Activated CD4-positive, alpha-beta T cell treated with anti-CD3 and anti-CD28 coated beads for 4 hours (primary cell): ENCODE measurements at places on chromosomes 11 and 22.

DNA sequence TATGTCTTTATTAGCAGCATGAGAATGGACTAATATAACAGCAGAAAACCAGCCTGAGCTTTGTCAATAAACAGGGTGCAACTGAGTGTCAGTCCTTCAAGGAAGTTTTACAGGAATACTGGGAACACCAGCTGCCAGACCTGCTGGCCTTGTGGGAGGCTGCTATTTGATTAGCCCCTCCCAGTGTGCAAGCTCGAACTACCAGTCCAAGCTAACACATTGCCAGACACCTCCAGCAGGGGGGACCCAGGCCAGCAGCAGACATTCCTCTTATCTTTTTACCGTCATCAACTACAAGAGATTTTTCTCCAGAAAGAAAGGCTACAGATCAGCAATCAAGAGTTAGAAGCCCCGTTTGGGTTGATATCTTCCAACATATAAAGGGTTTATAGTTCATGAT lies 942.8 kb upstream of the TENM4 start:
- no peak for DNase-seq

DNA sequence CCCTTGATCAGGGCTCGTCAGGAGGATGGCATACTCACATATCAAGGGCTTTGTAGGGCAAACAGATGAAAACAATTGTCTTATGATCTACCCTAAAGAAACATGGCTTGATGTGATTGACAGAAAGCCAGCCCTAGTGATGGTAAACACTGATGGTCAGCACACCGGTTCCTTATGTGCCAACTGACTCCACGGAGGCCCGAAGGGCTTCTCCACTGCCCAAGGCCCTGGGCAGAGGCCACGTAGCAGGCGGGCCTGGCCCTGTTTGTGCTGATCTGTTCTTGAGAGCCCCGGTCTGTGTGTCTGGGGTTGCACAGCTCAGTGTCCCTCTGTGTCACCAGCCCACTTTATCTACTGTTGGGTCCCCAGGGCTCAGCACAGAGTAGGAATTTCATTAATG lies 115.2 kb downstream of the GRIK4 start:
- DNase-seq: no peak

GRCh38 chr11:112042161-112042960 lies 17.2 kb downstream of the DLAT start:
- DNase-seq: no peak

GRCh38 chr11:13944016-13944415 lies 18.5 kb upstream of the SPON1 start:
- DNase-seq: no peak

DNA sequence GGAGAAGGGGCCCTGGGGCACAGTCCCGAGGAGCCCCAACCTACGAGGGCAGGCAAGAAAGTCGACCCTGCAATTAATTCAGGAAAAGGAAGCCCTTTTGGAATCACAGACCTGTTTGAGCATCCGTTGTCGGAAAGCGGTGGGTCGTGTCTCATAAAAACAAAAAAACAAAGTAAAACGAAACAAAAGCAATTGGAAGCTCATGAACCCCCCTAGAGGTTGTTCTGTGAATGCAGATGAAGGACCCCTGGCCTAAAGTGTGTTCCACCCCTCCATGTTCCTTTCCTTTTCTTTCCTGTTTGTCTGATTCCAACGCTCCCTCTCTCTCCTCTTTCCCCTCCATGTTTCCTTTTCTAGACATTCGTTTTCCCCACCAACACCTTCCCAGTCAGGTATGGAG lies 203.7 kb downstream of the GRIK4 start:
- no peak for DNase-seq

- DNase-seq: no peak
These were observed 1.2 kb upstream of the FCHSD2 start for GRCh38 chr11:73143126-73143838.

DNA sequence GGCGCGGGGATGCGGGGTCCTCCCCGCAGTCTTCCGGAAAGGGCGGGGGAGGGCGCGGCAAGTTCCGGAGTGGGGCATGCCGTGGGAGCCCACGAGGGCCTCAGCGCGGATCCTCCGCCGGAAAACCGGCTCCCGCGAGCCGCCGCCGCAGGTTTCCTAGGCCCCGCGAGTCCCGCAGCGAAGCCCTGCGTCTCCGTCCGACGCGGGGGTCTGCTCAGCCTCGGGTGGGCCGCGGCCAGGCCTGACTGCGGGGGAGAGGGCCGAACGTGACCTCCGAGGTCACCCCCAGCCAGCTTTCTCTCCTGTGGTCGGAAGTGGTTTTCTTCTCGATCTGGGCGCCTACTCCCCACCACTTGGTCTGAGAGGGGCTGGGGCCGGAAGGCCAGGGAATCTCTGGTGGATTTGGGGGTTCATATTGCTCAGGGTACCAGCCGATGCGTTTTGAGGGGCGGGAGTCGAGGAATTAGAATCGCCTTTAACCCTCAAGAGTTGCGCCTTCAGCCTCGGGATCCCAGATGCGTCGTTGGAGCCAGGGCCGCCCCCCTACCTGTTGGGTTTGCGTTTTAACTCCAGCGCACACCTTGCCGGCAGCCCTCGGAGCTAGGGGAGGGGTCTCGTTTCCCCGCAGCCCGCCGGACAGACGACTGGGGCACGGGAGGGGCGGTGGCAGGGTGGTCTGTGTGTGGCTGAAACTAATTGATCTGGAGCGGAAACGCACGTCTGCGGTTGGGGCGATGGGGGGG lies 3.6 kb upstream of the CCND1 start:
- DNase-seq: no peak

DNA sequence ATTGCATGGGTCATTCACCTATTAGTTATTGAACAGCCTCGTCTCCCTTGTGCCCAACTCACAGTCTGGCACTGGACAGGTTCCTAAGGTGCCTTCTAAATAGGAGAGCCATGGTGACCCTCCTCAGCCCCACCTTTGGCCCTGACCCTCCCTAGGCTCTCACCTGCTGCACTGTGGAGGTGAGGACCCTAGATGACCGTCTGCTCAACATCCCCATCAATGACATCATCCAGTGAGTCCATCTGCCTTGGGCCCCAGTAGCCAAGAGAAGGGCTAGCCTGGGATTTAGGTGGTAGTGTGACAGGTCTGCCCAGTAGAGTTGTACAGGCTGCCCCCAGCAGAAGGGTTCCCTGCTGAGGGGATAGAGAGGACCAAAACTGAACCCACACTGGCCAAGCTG lies 13.6 kb downstream of the UCP2 start:
- no peak for DNase-seq

DNA sequence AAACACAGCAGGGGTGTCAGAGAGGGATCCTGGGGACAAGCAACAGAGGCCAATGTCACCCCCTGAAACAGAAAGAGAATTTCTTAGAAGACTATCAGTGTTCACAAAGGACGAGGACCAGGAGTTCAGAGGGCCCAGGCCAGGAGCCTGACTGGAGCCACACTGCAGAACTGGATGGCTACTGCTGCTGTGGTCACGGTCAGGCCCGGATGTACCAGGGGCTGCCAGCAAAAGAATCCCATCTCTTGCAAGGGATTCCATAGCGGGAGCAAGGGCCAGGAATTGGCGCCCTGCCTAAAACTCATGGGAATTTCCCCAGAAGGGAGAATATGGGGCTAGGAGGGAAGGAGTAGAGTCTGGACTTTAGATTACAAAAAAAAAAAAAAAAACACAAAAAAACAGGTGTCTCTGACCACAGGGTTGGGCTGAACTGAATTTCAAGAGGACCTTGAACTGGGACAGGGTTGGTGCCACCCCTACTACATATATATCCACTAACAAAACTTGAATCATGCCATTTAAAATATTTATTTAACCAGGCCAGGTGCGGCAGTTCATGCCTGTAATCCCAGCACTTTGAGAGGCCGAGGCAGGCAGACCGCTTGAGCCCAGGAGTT lies 15.7 kb upstream of the KCTD14 start:
- DNase-seq: no peak

DNA sequence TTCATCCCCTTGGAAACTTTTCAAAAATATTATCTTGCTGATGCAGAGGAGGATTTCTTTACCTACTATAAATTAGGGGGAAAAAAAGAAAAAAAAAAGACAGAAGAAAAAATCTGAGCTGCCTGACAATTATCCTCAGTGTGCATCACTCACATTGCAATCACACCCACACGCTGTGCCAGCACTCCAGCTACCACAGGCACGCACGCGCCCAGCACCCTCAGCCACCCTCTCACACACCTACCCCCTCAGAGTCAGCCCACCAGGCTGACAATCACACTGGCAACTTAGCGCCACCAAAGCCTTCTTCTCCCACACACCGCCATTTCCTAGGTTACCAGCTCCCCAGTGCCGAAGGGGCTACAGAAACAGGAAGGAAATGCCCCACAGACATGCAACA lies 236.1 kb downstream of the KCNA4 start:
- DNase-seq: no peak

- DNase-seq: no peak
These were observed 65.2 kb downstream of the PDE2A start for GRCh38 chr11:72609045-72609444.

GRCh38 chr11:13208921-13209320 lies 68.7 kb upstream of the BMAL1 start:
- DNase-seq: no peak

DNA sequence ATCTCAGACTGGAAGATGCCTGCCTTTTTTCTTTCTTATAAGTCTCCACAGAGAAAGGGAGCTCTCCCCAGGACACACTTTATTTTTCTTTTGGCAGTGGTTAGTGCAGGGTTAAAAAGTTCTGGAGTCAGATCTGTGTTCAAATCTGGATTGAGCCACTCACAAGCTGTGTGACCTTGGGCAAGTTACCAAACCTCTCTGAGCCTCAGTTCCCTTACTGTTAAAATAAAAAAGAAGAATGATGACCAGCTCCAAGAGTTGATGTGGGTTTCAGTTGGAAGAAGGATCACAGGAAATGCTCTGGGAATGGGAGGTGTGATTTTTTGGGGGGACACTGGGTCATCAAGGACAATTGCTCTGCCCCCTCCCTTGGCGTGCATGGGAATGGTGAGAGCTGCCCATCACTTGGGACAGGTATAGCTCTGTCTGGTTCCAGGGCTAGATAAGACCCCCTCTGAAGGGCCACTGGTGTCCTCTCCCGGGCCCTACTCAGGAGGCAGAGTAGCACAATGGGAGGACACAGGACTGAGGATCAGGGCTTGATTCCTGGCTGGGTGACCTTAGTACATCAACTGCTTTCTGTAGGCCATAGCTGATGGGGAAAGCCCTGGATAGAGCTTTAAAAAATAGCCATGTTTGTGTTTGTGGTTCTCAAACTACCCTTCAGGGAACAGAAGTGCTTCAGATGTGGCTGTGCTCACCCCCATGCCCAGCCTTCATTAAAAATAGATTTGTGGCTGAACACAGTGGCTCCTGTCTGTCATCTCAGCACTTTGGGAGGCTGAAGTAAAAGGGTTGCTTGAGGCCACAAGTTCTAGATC lies 228.3 kb downstream of the MIAT start:
- DNase-seq: no peak

GRCh38 chr11:9158898-9159391 lies 67.5 kb upstream of the SCUBE2 start:
- no peak for DNase-seq

GRCh38 chr11:40133498-40133897 lies 1326.0 kb downstream of the LRRC4C start:
- no peak for DNase-seq

GRCh38 chr11:27075192-27075591 lies 34.6 kb downstream of the BBOX1 start:
- no peak for DNase-seq
